Fibroblast of villous mesenchyme (primary cell): ENCODE measurements at places on chromosomes 13 and 19.

- DNase-seq, result no peak
These were observed 184.7 kb downstream of the PCCA start for GRCh38 chr13:100273552-100273951.

DNA sequence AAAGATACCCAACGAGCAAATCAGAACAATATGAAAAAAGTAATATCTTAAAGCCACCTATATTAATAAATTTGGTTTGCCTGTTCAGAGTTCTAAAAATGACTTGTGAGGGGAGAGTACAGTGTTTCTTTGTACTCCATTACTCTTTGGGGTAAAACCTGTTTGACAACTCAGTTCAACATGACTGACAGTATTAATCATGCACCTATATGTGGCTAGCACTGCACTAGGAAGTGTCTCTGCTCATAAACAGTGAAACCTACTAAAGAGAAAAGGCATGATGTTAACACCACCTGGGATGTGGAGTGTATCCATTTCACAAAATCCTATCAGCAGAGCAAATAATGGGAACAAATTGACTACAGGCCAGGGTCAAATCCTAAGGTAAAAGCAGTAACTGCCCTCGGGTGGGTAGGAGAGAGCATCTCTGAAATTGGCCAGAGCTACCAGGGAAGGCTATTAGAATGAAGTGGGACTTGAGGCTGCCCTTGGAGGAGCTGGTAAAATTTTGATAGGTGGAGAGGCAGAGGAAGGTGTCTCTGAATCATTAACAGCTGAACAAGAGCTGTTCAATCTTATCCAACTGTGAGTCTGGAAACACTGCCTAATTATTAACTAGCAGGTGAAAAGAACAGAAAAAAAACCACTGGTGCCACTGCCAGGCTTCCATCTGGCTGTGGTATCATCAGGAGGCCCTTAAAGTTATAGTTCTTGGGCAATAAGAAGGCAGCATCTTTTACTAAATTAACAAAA is 365.1 kb downstream of the DNAJC15 start:
- no peak for DNase-seq

DNA sequence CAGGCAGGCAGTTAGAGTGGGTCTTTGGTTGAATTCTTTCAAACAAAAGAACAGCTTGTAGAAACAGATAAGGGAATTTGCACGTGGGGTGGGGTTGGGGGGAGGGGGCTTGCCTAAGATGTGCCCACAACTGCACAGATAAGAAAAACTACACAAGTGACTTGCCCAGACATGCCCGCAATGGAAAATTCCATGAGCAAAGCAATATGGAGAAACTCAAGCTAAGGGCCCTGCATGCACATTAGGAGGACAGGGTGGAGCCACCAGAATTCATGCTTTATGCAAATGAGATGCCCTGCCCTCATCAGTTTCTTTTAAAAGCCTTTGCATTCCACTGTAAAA is 755.6 kb upstream of the MIR17HG start:
- peak; percentile 14 for DNase-seq

- DNase-seq, result peak; percentile 14
These were observed 19.1 kb downstream of the KLF12 start for GRCh38 chr13:74115133-74115532.

GRCh38 chr13:57353831-57354230 is 186.8 kb downstream of the PRR20E start:
- DNase-seq, result no peak

DNA sequence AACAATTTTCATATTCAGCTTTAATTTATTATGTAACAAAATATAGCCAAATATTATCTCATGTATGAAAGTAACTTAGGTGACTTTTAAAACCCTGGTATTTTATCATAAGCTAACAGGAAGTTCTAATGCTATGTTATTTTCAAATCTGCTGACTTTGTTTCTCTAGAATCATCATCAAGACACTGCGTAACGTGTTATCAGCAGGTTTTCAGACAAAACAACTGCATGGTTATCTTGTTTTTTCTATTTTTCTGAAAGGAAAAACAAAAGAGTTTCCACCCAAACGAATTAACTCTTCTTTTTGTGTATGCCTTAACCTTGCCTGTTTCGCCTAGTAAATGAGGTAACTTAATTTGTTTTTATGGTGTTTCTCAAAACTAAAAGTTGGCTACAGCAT is 156.3 kb downstream of the TBC1D4 start:
- no peak for DNase-seq

GRCh38 chr13:95180513-95181245 is 120.6 kb downstream of the ABCC4 start:
- DNase-seq, result no peak

DNA sequence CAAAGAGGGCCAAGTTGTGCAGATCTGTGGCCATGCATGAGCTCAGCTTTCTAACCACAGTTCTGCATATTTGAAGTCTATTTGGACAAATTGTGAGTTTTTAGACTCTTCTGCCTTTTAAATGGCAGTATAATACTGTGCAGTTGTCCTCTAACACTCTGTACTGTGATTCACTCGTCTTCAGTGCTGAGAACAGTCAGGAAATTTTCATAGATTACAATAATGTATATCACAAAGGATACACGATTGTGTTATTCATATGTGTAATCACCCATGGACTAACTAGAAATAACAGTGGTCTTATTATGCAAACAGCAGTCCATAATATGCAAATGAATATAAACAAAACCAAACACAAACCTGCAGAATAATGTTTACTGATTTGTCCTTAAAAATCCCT is 259.1 kb downstream of the PCDH9 start:
- no peak for DNase-seq

DNA sequence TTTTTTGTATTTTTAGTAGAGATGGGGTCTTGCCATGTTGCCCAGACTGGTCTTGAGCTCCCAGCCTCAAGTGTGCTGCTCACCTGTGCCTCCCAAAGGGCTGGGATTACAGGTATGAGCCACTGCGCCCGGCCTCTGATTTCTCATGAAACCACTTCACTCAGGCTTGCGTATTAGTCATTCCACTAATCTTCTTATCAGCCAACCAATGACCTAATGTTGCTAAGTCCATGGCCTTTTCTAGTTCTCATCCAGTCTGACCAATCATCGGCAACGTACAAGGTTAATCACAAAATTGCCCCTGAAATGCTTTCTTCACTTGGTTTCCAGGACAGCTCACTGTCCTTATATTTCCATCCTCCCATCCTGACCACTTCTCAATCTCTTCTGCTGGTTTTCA is 605.3 kb upstream of the SLC10A2 start:
- no peak for DNase-seq

DNA sequence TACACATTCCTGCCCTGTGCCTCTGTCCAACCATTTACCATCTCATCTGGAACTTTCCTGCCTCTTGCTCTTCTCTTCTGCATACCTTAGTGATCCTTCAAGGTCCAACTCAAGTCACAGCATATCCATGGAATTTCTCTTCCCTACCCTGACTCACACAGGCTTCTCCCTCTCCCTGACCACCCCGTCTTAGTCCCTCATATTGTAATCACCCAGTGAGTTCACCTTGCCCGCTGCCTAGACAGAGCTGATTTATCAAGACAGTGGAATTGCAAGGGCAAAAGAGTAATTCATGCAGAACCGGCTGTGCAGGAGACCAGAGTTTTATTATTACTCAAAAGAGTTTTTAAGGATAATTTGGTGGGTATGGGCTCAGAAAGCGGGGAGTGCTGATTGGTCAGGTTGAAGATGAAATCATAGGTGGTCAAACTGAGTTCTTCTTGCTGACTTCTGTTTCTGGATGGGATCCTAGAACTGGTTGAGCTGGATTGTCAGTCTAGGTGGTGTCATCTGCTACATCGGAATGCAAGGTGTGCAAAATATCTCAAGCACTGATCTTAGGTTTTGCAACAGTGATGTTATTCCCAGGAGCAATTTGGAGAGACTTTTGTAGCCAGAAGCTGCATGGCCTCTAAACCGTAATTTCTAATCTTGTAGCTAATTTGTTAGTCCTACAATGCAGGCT is 67.2 kb downstream of the HSPH1 start:
- no peak for DNase-seq

DNA sequence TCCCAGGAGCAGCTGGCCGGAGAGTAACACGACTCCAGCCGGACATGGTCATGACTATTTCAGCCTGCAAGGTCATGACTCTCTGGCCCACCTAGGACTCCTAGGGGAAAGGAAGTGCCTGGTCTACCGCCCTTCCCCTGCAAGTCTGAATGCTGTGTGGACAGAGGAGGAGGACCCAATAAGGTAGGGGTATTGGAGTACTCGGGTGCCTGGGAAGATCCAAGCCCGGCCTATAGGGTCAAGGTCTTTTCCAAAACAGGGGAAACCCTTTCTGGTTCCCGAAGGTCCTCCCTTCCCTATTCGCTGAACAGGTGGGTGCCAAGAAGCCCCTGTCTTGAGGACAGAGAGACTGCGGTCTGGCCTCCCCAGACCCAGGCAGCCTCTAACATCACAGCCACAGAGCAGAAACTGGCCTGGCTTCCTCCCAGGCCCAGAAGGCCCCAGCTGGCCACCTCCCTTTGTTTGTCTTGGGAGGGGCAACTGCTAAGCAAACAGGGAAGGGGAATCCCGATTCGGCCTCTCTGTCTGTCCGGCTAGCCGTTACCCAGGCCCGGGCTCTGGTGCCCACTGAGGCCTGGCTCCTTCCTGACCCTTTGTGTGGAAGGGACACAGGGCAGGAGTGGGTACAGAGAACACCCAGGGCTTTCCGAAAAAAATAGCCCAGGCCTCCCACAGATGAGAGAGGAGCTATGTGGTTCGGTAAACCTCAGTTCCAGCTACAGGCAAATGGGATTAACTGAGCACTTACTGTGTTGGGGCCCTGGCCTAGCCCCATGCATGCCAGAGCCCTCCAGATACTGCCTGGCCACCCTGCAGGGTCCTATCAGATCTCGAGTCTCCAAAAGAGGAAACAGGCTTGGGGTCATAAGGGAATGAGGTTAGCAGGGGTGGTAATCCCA is 5.2 kb upstream of the GRAMD1A start:
- no peak for DNase-seq
